ENCODE measurements at places on chromosomes 13 and 19.
A peak's percentile ranks its signal among the peaks of the same experiment; 100 is the strongest.

DNA sequence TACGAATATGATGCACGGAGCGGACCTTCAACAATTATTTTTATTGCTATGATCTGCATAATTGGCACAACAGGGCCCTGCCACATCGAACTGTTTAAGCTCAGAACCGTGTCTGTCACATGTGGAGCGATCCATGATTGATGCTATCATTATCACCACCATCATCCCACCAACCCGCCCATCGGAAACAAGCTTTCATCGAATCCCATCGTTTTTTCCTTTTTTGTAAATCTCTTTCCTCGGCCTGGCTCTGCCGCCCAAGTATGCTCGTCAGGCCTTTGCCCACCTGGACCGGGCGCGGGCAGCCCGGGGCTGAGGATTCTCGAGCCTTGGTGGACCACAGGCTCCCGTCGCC, 533 bp upstream of the DCAF15 start:
- H3K27ac ChIP-seq: no peak overlapping the region
- DNase-seq: no peak
- peak overlapping the region; percentile 83 for H3K4me3 ChIP-seq
- no peaks in the 10 kb centered on the region for H3K27me3 ChIP-seq

- H3K27me3 ChIP-seq: peaks cover 11% of the 10 kb centered on the region
- no peaks in the 10 kb centered on the region for H3K4me1 ChIP-seq
- no peak overlapping the region for H3K27ac ChIP-seq
- no peak for DNase-seq
- H3K36me3 ChIP-seq: no peaks in the 10 kb centered on the region
These were observed 68.0 kb upstream of the CEACAM8 start for GRCh38 chr19:42662712-42663111.

DNA sequence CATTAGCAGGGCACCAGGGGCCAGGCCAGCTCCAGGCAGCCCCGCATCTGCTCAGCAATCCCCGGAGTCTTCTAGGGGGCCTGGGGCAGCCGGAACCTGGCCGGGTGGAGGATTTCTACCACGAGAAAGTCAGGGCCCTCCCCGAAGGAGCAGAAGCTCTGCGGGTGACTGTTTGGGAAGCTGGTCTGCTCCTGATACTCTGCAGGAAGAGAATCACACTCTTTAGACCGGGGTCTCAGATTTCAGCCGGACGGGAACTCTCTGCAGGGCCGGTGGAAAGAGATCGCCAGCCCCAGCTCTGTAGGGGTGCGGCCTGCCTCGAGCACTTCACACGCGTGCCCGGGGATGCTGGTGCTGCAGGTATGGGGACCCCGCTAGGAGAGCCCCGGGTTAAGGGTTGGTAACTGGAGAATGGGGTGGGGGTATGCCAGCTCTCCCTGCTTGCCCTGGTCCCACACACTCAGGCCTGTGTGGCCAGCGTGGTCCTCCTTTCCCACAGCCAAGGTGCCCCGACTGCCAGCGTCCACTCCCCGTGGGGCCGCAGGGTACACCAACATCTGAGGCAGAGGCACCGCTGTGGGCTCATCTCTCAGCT, 20.1 kb downstream of the RASA3 start:
- DNase-seq: no peak
- H3K36me3 ChIP-seq: no peaks in the 10 kb centered on the region
- H3K4me3 ChIP-seq: no peak overlapping the region

- H3K4me3 ChIP-seq: no peak overlapping the region
- H3K4me1 ChIP-seq: no peaks in the 10 kb centered on the region
- no peaks in the 10 kb centered on the region for H3K36me3 ChIP-seq
- DNase-seq: no peak
- no peaks in the 10 kb centered on the region for H3K27me3 ChIP-seq
These were observed 127.2 kb downstream of the RAP2A start for GRCh38 chr13:97561182-97561581.

DNA sequence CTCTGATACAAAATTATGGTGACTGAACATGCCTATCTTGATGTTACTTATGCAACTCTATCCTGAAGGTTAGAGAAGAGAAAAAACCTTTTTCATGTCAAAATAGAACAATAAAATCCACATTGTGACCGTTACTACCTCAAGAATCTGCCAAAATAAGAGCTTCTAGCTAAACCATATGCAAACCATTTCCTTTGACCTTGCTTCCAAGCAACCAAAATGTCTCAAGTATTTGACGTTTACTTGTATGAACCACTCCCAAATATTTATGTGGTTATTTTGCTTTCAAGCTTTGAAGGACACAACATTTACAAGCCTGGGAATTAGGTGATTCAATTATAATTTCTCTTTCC, 13.9 kb downstream of the FOXO1 start:
- H3K4me3 ChIP-seq: no peak overlapping the region
- no peak overlapping the region for H3K27ac ChIP-seq
- peaks cover 50% of the 10 kb centered on the region for H3K4me1 ChIP-seq
- no peaks in the 10 kb centered on the region for H3K36me3 ChIP-seq
